ENCODE measurements at places on chromosomes 16 and 17.

DNA sequence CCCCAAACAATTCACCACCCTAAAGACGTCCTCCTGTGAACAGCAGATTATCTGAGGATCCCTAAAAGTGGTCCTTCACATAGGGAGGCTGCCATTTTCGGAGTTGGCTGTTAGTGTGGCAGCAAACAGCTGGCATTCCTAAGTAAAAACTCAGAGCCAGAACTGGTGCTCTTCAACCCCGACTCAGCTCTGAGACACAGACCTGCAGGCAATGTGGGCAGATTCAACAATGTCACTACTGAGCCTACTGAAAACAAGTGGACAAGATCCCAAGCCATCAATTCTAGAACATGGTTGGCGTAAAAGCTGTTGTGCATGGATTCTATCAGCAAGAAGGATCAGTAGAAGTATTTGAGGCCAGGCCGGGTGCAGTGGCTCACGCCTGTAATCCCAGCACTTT, 247.2 kb downstream of the NTN1 start:
- DNase-seq = no peak

DNA sequence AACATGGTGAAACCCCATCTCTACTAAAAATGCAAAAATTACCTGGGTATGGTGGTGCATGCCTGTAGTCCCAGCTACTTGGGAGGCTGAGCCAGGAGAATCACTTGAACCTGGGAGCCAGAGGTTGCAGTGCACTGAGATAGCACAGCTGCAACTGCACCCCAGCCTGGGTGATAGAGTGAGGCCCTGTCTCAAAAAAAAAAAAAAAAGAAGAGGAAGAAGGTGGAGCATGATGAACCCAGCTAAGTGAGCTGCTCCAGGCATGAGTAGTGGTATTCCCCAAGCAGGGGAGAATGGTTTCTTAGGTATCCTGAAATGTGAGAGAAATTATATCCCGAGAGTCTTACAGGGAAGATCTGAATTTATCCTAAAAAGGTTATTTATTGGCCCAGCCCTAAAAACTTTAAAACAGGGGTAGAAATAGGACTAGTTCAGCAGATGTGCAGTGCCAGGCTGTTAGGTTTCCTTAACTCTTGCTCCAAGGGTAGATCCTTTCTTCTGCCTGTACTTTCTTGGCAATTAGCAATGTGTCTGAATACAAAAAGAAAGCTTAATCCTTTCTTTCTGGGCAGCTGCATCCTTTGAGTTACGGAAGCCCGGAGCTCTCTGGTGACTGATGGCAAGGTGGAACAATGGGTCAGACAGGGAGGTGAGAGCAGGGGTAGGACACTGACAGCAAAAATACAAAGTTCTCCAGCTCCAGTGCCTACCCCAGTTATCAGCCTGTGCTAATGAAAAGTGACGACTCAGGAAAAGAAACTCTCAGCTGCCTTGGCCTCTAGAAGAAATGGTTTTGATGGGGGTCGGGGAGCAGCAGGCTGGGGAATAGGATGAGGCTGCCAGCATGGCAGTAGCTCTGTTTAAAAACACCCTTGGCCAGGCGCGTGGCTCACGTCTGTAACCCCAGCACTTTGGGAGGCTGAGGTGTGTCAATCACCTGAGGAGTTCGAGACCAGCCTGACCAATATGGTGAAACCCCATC, 36.5 kb upstream of the TOB1 start:
- DNase-seq = no peak

DNA sequence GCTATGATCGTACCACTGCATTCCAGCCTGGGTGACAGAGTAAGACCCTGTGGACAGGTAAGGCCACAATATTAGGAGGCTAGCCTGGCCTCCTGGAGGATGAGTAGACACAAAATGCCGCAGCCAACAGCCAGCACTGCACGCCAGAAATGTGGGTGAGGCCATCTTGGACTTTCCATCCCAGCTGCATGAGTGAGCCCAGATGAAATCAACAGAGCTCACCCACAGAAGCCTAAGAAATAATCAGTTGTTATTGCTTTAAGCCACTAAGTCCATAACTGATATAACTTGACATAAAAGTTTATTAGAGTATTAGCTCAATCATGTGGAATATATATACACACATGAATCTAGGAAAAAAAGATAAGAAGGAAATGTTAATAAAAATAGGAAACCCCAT, 101.7 kb downstream of the CDYL2 start:
- DNase-seq = no peak

GRCh38 chr17:73466704-73467433, 155.1 kb upstream of the CDC42EP4 start:
- no peak for DNase-seq

DNA sequence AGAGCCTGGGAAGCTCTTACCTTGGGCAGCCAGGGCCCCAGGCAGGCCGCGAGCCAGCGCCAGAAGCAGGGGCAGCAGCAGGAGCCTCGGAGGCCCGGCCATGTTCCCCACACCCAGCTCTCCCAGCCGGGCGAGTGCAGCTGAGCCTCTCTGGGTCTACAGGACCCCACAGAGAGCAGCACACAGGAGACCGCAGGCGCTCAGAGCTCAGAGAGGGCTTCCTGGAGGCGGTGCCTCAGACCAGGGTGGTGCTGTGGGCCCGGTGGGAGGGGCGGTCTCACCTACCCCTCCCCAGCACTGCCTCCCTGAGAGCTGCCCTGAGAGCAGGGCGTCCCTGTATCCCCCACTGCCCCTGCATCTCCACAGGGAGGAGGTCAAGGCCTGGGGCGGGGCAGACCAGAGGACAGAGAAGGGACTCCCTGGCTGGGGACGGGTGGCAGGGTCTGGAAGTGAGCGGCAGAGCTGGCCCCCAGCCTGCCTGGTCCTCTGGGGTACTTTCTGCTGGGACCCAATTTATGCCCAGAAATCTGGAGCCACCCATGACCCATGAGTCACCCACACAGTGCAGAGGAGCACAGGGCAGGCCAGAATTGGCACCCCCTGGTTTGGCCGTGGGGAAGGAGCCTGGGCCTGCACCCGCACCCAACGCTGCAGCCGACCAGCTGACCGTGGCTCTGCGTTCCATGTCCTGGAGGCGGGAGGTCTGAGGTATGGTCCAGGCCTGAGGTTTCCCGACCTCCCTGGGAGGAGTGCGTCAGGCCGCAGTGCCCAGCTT, at the start of gene CD7:
CD7 (minus strand) TSS at position 215 of the 775 bp plus-strand sequence; CDS start at position 102, 113 bp downstream.
- no peak for DNase-seq

DNA sequence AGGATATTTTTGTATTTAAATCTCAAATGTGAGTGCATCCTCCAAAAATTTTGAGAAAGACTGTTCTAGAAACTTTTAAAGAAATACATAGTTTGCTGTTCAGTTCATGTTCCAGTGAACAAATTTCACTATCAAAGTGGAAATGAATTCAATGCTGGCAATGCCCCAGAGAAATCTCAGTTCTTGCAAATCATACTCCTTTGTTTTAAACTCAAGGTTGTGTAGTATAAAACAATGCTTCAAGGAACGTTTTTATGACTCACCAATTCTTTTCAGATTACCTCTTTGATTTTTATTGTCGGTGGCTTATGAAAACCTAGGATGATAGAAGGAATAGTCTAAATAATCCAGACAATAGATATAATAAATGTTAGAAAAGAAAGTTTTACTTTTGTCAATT, 17.6 kb downstream of the LPCAT2 start:
- DNase-seq = no peak

GRCh38 chr17:72145562-72145961, 24.7 kb downstream of the SOX9 start:
- DNase-seq = no peak

GRCh38 chr17:38561416-38562214, 44.1 kb downstream of the SRCIN1 start:
- DNase-seq = no peak

GRCh38 chr17:73474370-73474988, 162.7 kb upstream of the CDC42EP4 start:
- no peak for DNase-seq

- no peak for DNase-seq
Observed at GRCh38 chr16:87653234-87653633, 50.9 kb downstream of the JPH3 start.

GRCh38 chr17:19753661-19754463, 5.8 kb upstream of the ALDH3A1 start:
- DNase-seq = no peak

GRCh38 chr17:59785091-59785799, 77.8 kb downstream of the VMP1 start:
- DNase-seq = no peak

GRCh38 chr17:18362698-18363100, 651 bp downstream of the SHMT1 start:
- DNase-seq = no peak

- no peak for DNase-seq
Observed at GRCh38 chr16:89511374-89511773, 3.2 kb downstream of the SPG7 start.

DNA sequence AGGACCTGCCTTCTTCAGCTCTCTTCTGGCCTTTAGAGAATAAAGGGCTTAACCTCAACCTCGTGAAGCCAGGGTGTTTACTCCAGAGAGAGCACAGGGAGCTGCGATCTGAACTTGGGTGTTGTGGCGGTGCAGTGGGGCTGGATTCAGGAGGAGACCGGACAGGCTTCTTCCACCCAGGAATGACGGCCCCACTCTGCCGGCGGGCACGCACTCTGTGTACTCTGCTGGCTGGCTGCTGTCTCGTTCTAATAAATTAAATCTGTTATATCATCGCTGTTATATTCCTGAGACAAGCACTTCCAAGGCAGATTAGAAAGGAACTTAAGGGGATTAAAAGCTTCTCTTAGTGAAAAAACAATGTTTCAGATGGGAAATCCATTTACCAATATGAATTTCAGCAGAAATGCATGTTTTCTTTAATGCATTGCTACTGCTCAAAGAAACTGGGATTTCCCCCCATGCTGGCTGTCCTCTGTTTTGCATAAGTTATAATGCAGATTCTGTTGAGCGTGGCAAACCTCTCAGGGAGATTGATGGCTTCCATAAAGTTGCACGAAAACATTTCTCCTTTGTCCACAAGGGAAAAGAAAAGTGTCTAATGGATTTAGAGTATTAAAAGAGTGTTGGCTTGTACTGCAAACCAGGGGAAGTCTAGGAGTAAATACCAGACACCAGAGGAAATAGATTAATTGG, 168.6 kb upstream of the IRX3 start:
- DNase-seq = no peak

DNA sequence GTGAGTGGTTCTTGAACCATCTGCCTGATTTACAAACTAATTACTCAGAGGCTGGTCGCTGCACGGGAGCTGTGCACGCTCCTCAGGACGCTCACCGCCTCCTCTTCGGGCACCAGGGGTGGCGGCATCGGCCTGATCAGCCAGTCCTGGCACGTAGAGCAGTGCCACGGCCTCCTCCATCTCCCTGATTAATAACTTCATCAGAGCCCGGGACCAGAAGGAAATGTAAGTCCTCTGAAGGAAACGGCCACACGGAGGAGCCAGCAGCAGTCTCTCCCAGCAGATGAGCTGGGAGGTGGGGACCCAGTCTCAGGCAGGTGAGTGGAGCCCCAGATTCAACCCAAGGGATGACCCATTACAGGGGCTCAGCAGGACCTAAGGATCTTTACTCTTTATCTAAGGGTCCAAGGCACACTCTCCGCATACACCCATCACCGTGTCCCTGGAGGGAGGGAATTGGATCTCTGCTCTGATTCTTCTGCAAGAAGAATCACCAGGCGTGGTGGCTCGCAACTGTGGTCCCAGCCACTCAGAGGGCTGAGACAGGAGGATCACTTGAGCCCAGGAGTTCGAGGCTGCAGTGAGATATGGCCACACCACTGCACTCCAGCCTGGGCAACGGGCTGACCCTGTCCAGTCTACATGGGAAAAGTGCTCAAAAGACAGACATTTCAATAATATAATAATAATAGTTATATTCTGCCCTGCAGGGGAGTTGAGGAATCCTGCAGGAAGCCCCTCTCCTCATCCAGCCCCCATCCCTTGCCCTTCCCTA, 366.5 kb downstream of the SEC14L1 start:
- DNase-seq = no peak

GRCh38 chr16:79247386-79247785, 353.2 kb downstream of the MAF start:
- no peak for DNase-seq

DNA sequence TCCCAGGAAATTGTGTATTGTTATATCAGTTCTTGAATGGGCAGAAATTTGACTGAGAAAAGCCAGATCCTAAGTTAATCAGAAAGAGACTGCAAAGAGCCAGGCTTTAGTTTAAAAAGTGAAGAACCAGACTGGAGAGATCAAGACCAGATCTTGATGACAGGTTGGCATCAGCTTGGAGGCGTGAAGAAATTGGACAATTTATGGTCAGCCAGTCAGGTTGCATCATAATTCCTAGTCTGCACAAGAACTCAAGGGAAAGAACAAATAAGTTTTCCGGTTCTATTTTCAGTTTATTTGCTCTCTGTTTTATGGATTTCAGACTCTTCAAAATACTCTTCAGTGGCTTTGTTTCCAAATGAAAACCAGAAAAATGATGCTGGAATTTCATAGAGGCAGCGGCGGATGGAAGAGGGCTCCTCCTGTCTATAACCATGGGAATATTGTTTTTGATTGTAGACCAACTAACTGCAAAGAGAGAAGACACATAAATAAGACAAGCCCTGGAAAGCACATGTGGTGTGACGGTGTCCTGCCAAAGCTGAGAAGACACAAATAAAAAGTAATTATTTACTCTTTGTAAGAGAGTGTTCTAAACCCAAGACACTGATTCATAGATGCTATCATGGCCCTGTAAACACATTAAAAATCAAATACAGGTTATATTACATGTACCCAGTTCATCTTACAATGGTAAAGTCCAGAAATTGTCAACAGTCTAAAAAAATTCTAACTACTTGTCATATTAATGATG, 91.7 kb downstream of the PCTP start:
- DNase-seq = no peak

All from stimulated activated CD4-positive, alpha-beta T cell treated with anti-CD3 and anti-CD28 coated beads, TNF-alpha, amount 100 ng/mL, for 4 hours (primary cell).